HFF-Myc (cell line): ENCODE measurements at places on chromosomes 11 and 22.

DNA sequence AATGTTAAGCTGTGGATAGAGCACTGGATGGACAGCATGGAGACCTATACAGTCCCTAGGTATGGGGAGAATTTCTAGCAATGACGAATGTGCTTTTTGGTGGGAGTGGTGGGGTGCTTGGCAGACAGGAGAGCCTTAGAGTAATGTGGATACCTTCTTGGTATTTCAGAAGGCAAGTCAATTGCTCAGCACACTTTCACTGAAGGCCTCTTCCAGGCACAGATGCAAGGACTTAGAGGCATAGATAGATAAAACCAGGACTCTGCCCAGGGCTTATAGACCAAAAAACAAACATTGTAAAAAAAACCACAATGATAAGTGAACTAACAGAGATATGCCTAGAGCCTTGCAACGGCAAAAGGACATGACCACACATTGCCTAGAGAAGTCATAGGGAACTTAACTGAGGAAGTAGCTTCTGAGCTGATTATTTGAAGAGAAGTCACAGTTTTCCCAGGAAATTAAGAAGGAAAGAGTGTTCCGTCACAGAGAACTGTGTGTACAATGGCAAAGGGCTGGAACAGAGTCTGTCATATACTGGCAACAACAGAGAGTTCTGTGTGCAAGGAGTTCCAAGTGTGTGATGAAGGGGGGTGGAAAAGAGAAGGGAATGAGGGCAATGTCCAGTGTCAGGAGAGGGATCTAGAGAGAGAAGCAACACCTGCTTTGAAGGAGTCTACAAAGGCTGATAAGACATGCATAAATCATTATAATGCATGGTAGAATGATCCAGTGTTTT lies 65.9 kb upstream of the PICALM start:
- no peak for DNase-seq

DNA sequence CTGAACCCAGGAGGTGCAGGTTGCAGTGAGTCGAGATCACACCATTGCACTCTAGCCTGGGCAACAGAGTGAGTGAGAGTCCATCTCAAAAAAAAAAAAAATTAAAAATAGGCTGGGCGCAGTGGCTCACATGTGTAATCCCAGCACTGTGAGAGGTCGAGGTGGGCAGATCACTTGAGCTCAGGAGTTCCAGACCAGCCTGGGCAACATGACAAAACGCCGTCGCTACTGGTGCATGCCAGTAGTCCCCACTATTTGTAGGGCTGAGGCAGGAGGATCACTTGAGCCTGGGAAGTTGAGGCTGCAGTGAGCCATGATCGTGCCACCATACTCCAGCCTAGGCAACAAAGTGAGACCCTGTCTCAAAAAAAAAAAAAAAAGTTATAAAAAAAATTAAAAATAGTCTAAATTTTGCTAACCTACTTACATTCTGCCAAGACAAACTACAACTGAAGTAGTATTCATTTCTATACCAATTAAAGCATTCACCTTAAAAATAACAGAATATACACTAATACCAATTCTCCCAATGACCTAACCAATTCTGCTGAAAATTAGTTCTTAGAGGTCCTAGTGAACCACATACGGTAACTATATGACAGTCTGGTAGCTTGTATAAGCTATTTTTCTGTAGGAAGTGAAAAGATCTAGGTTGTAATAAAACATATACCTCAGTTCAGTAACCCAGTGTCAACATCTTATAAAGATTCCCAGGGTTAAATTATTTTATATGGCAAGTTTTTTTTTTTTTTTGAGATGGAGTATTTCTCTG lies 7.1 kb downstream of the DDX6 start:
- no peak for DNase-seq

GRCh38 chr11:11010624-11011127 lies 152.8 kb upstream of the ZBED5 start:
- no peak for DNase-seq

GRCh38 chr11:27909386-27909785 lies 198.6 kb downstream of the KIF18A start:
- no peak for DNase-seq

GRCh38 chr11:59866836-59867235 lies 549 bp upstream of the TCN1 start:
- no peak for DNase-seq

DNA sequence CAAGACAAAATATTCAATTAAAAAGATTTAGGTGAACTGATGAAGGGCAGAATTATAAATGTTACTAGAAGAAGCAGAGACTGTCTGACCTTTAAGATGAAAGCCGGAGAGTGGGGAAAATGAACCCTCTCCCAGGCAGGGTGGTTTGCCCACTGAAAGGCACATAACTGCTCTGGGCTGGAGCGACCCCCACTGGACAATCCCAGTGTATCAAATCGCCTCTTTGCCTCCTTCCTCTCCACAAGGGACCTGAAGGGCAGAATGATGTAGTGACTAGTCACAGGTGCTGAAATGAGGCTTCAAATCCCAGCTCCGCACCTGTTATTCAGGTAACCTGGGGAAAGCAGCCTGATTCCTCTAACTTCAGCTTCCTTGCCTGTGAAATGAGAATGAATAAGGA lies 69.0 kb downstream of the EFCAB6 start:
- no peak for DNase-seq

DNA sequence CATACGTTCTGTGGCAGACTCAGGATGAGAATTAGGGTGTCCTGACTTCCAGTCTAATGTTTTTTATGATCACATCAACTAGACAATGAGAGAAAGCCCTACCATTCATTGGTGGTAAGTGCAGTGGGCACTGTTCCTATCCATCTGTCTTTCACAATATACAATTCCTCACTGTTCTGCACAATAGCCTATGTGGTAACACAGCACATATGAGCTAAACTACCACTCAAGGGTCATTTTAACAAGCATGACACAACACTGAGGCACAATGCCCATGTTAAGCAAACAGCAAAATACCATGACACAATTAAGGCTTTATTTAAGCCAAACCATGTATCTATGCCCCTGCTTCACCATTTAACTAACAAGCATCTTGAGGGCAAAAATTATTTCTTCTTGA lies 52.3 kb downstream of the SIK3 start:
- no peak for DNase-seq

- peak; percentile 46 for DNase-seq
Observed at GRCh38 chr11:363948-364761, 5.1 kb upstream of the B4GALNT4 start.

DNA sequence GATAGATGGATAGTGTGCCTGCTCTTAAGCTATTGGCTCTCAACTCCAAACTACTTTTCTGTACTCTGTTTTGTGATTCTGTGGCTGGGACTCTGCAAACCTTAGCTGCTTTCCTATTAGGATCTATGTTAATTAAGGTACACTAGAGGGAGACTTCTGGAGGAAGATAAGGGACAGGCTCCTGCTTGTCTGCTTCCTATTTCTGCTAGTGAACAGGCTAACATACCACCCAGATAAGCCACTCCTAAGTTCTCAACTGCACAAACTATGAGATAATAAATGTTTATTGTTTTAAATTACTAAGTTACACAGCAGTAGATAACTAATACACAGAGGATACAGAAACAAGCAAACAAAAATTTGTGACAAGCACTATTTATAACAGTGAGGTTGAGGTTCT lies 10.2 kb upstream of the NXPE2 start:
- DNase-seq, result no peak

GRCh38 chr11:119388103-119388502 lies 6.6 kb upstream of the USP2 start:
- DNase-seq, result no peak

GRCh38 chr22:23291806-23292452 lies 111.6 kb downstream of the BCR start:
- no peak for DNase-seq

DNA sequence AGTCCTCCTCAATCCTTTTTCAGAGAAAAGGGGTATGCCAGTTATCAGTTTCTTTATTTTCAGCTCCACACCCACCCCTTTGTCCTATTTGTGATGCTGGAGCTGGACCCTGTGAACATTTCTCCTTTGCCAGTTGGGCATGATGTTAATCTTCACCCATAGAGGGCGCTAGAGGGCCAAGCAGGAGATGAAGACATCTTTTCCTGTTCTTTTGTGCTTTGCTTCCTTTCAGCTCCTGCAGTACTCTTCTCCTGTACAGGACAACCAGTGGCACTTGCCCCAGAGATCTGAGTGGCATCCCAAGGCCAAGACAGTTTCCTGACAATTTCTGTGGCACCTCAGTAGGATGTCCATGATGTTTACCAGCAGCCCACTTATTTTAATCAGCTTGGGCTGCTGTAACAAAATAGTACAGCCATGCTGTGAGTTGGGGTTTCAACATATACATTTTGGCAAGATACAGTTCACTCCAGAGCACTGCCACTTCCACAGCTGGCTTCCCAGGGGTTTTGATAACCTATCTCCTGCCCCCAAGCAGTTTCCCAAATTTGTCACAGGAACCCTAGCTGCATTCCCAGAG lies 4.6 kb downstream of the SAA2 start:
- peak; percentile 58 for DNase-seq

DNA sequence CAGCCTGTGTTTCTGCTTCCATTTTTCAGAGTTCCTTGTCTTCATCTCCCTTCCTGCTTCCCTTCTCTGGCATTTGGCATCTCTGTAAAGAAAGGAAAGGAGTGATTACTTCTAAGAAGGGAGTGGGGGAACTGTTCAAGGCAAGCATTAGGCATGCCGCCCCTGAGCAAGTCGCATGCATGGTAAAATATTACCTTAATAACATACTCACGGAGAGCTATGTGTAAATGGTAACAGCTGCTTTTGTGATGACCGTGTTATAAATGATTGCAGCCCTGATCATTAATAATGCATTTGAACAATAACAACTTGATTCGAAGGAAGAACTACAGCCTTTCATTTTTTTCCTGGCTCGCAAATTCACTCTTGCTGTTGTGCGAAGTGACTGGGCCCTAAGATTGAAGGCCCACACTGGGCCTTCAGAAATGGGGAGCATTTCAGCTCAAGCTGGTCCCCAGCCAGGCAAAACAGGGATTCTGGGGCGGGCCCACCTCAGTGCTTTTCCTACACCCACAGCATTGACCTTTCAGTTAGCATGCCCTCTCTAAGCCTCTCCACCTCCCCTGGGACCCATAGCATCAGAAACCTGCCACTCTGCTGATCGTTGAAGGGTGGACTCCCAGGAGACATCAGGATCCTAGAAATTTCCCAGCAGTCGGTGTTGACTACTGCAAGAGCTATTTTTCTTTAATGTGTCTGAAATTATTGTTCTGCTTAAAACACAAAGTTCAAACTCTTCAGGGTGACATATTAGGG lies 263.0 kb upstream of the CADM1 start:
- DNase-seq, result no peak
